Stimulated activated CD4-positive, alpha-beta T cell treated with anti-CD3 and anti-CD28 coated beads, Interleukin-2, amount 100 ng/mL, for 4 hours (primary cell): ENCODE measurements at places on chromosomes 16 and 17.

GRCh38 chr16:70808371-70808770 is 7.4 kb upstream of the VAC14 start:
- no peak for DNase-seq

DNA sequence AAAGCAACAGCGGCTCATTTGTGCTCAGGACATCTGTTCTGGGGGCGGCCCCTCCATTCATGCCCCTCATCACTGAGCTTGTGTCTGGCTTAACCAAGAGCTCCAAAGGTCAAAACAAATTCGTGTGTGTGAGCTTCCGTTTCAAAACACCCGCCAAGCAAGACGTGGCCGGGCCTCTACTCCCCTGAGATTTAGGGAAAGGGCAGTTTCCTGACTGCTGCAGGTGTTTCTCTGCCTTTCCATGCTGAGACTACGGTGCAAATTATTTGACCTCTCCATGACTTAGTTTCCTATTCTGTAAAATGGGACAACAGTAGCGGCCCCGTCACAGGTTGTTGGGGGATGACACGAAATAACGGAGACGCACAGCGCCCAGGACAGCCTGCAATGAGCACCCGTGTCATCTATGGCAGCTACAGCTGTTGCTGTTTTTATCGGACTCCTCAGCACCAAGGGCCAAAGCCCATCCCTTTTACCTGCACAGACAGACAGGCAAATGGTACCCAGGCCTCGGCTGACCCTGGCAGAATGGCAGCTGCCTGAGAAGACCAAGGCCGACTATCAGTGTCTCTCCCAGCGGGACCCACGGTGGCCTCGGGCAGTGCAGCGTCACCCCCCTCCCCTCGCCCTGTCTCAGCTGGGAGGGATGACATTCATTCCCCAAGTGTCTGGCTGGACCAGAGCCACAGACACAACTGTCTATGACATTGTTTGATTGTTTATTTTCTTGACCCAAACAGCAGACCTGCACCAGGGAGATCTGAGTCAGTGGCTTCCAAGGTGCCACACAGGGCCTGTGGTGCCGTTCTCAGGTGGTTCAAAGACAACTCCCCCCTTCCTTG is 50.7 kb upstream of the DOC2B start:
- no peak for DNase-seq

GRCh38 chr16:35906440-35906839 is 2447.0 kb downstream of the TP53TG3F start:
- no peak for DNase-seq

GRCh38 chr17:60091109-60091508 is 12.4 kb upstream of the HEATR6 start:
- DNase-seq, result no peak

DNA sequence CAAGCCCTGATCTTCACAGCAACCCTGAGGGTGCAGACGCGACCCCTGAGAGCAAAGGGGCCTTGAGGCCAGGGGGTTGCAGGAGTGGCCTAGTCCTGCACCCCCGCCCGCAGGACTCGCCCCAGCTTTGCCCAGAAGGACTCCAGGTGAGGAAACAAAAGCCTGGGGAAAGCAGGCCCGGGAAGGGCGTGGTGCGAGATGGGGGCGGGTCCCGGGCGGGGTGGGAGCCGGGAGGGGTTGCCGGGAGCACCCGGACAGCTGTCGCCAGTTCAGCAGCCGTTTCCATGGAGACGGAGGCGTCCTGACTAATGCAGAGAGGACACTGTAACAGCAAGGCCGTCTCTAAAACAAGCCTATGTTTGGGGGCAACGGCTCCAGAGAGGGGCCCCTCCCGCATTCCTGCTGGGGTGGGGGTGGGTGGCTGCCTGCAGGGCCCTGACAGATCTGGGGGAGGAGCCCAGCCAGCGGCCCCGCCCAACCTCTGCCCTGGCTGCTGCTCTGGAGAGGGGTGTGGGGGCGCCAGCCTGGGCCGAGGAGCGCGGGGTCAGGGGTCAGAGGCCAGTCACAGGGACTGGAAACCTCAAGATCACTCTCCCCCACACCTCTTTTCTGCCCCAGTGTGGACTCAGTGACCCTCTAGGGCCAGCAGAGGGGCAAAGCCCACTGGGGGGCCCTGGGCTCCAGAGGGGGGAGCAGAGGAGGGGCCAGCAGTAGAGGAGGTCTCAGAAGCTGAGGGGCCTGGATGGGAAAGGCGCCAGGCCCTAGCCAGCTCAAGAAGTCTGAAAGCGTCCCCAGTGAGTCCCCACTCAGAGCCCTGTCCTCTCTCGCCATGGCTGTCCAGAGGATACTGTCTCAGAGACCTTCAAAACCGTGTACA is 3.1 kb upstream of the TPPP3 start:
- DNase-seq, result no peak

DNA sequence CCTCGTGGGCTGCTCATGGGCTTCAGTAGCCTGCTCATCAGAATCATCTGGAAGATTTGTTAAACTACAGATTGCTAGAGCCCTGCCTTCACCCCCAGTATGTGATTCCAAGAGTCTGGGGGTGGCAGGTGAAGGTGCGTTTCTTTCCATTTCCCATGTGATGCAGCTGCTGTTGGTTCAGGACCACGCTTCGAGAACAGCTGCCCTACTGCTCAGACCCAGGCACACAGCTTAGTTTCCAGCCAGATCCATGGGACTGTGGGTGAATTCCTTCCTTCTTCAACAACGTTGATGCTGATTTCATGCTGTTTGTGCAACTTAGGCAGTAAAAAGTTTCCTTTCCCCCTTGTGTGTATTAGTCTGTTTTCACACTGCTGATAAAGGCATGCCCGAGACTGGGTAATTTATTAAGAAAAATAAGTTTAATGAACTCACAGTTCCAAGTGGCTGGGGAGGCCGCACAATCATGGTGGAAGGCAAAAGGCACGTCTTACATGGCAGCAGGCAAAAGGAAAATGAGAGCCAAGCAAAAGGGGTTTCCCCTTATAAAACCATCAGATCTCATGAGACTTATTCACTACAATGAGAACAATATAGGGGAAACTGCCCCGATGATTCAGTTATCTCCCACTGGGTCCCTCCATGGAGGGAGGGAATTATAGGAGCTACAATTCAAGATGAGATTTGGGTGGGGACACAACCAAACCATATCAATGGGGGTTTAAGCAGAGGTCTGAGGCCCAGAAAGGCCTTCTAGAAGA is 159.2 kb downstream of the XYLT1 start:
- DNase-seq, result no peak

DNA sequence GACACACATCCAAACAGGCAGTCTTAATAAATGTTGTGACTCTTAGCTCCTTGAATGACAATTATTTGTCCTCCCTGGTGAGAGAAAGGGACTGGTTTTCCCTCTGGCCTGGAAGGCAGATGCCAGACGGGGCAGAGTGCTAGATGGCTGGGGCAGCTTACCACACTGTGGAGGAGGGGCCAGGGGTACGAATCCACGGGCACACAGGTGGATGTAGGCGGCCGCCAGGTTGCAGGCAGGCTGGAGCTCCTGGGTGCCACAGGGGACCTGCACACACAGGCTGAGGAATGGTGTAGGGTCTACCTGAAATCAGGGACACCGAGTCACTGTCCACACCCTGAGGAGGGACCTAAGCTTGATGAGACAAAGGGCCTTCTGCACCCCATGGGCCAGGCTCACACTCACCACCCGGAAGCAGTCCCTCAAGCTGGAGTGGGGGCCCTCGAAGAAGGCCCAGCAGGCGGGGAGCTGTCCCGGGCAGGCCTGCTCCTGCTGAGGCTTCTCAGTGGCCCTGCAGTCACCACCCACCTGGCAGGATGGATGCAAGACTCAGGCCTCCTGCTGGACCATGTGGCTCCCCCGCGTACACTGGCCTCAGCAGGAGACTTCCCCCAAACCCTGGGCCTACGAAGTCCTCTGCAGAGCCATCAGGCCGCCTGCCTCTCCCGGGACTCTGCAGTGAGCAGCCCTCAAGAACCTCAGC is 38.4 kb downstream of the RMI2 start:
- DNase-seq, result no peak

DNA sequence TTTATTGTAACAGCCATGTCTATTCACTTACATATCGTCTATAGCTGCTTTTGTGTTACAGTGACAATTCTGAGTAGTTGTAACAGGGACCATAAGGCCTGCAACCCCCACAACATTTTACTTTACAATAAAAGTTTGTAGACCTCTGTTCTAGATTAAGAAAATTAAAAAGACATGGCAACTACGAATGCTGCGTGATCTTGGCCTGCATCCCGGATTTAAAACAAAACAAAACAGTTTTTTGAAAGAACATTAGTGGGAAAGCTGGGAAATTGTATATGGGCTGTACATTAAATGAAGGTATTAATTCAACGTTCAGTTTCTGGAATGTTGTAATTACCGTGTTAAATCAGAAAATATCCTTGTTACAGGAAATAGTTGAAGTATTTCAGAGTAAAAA is 64.1 kb downstream of the RMI2 start:
- DNase-seq, result no peak
